Diencephalon (tissue), 1 donor: ENCODE measurements at places on chromosomes 4 and X. TPM values are rescaled to one million over a fixed set of nuclear protein-coding genes. Genes with fewer than 3 reads are reported as not detected.

The PLXNB3 gene
- 4.6 TPM for total RNA-seq

The SH3BP2 gene
- 25.4 TPM for total RNA-seq

The PCGF3 gene
- total RNA-seq, result 66.9 TPM

The PPARGC1A gene
- 22.1 TPM for total RNA-seq

The DDX53 gene
- not detected for total RNA-seq

The NALF2 gene
- total RNA-seq, result 5.1 TPM

The KIAA1210 gene
- under 0.01 TPM for total RNA-seq

The LDB2 gene
- total RNA-seq, result 99.4 TPM

The XAGE1A gene
- not detected for total RNA-seq

The FHDC1 gene
- 8.5 TPM for total RNA-seq

The MAGEB17 gene
- not detected for total RNA-seq

The RENBP gene
- total RNA-seq, result 7.8 TPM

The SORBS2 gene
- 62.7 TPM for total RNA-seq

The PDGFC gene
- 15.0 TPM for total RNA-seq

The POU4F2 gene
- total RNA-seq, result not detected

The TEX13D gene
- total RNA-seq, result not detected

The ZNF595 gene
- total RNA-seq, result 44.1 TPM

The F8A3 gene
- 1.4 TPM for total RNA-seq

The ADGRL3 gene
- total RNA-seq, result 257 TPM

The GLRB gene
- total RNA-seq, result 43.8 TPM

The MOB1B gene
- total RNA-seq, result 36.9 TPM

The TCEAL2 gene
- 41.8 TPM for total RNA-seq
